Activated CD4-positive, alpha-beta T cell treated with anti-CD3 and anti-CD28 coated beads, Interleukin-2, amount 50 U/mL, for 24 hours (primary cell): ENCODE measurements at places on chromosomes 5 and 9.

DNA sequence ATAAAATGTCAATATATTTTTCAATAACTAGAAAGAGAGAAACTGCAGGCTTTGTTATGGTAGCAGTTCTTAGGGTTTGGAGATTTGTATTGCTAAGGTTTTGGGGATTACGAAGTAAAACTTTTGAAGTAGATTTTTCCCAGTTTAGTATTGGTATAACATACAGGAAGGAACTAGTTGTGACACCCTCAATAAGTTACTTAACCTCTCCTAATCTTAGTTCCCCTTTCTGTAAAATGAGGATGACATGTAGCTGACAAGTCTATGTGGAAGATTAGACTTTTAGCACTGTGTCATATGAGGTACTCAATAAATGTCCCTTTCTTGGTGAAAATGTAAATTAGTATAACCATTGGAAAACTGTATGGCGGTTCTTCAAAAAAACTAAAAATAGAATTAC, 73.4 kb upstream of the ATG10 start:
- DNase-seq: no peak

- no peak for DNase-seq
Observed at GRCh38 chr9:111891910-111892499, 4.6 kb upstream of the UGCG start.

DNA sequence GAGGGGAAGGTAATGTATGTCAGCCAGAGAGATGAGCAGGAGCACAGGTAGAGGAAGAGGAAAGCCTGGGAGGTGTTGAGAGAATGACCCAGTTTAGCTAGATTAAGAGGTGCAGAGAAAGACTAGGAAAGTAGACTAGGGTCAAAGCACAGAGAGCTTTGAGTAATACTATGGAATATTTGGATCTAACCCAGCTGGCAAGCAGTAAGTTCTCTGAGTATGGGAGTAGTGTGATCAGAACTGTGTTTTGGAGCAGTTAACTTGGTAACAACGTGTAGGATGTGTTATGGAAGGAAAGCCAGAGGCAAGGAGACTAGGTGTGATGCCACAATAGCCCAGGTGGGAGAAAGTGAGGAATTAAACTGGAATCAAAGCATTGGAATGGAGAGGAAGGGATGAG, 84.9 kb upstream of the PTGER4 start:
- DNase-seq: no peak

DNA sequence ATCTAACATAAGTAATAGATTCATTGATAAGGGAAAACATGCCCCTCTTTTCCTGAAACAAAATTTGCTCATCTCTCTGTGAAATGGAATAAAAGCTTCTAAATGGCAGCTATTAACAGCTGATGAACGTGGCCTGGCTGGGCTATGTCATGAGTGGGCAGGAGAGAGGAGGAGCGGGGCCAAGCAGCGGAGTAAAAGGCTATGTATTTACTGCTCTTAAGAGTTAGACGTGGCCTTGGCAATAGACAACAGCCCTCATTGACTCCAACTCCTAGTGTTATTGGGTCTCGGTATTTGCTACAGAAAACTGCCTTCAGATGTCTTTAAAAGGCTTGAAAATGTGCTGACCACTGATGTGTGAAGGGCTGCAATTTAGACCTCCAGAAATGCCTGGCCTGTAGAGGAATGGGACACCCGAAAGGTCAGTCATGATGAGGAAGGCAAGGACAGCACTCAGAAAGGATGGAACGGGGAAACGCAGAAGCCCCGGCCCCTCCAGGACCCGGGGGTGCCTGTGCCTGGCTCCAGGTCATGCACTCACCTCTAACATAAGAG, 116.8 kb downstream of the PDZD2 start:
- DNase-seq: no peak

GRCh38 chr9:109329638-109330258, 8.9 kb upstream of the EPB41L4B start:
- no peak for DNase-seq

DNA sequence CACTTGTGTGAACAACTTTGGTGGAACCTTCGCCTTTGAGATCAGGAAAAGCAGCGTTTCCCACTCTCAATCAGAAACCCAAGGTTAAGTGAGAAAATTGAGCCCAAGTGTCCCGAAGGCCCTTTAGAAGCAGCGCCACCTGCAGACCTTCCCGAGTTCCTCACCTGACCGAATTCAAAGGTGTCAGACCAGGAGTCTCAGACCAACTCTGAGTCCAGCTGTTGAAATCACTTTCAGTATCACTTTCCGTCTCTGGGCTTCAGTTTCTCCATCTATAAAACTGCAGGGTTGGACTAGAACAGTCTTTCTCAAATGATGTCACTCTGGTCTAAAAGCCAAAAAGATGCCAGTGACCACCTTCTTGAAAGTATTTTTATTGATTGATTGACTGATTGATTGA, 31.7 kb upstream of the GRHPR start:
- no peak for DNase-seq

DNA sequence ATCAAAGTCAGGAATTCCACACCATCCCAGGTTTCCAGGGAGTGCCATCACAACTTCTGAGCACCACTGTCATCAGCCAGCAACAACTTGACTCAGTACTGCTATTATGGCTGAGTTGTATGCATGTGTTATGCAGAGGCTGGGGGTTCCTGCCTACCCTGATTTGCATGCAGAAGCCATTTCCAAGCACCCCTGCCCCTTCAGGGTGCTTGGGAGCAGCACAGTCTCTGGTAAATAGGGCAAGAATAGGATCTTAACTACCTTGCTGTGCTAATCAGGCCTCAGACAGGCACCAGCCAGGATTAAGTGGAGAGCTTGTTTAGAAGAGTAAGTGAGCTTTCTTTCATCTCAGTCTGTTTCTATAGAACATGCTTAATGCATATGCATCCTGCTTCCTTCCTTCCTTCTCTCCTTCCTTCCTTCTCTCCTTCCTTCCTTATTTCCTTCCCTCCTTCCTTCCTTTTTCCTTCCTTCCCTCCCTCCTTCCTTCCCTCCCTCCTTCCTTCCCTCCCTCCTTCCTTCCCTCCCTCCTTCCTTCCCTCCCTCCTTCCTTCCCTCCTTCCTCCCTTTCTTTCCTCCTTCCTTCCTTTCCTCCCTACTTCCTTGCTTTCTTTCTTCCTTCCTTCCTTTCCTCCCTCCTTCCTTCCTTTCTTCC, 175.7 kb downstream of the FRMD3 start:
- DNase-seq: no peak

GRCh38 chr9:104868687-104869404, 59.1 kb downstream of the ABCA1 start:
- no peak for DNase-seq

- DNase-seq: peak; percentile 22
Observed at GRCh38 chr9:129175825-129176633, 2.0 kb downstream of the IER5L start.

- DNase-seq: no peak
Observed at GRCh38 chr5:133708331-133708850, 96.0 kb upstream of the FSTL4 start.

GRCh38 chr5:104247260-104247659, 684.7 kb upstream of the NUDT12 start:
- DNase-seq: no peak

GRCh38 chr9:3721096-3721495, 195.3 kb upstream of the RFX3 start:
- no peak for DNase-seq

DNA sequence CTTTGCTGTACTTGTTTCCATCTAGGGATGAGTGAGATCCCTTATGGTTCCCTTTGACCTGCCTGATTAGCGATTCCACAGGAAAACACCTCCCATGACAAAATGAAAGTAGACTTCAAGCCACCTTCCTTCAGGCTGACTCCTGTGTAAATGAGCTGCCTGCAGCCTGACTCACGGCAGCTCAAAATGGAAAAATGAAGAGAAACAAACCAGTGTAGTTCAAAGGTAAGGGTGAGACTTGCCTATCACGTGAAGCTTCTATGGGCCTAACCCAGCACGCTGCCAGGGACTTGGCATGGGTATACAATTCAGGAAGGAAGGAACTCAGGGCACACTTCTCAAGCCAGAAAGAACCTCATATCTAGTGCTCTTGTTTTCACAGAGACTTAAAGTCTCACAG, 110.1 kb upstream of the LRRTM2 start:
- no peak for DNase-seq

DNA sequence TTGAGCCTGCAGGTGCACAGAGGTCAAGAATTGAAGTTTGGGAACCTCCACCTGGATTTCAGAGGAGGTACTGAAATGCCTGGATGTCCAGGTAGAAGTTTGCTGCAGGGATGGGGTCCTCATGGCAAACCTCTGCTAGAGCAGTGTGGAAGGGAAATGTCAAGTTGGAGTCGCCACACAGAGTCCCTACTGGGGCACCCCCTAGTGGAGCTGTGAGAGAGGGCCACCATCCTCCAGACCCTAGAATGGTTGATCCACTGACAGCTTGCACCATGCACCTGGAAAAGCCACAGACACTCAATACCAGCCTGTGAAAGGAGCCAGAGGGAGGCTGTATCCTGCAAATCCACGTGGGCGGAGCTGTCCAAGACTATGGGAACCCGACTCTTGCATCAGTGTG, 78.0 kb downstream of the GABRA1 start:
- DNase-seq: no peak

GRCh38 chr9:122164286-122164685, 4.6 kb downstream of the MORN5 start:
- DNase-seq: no peak

DNA sequence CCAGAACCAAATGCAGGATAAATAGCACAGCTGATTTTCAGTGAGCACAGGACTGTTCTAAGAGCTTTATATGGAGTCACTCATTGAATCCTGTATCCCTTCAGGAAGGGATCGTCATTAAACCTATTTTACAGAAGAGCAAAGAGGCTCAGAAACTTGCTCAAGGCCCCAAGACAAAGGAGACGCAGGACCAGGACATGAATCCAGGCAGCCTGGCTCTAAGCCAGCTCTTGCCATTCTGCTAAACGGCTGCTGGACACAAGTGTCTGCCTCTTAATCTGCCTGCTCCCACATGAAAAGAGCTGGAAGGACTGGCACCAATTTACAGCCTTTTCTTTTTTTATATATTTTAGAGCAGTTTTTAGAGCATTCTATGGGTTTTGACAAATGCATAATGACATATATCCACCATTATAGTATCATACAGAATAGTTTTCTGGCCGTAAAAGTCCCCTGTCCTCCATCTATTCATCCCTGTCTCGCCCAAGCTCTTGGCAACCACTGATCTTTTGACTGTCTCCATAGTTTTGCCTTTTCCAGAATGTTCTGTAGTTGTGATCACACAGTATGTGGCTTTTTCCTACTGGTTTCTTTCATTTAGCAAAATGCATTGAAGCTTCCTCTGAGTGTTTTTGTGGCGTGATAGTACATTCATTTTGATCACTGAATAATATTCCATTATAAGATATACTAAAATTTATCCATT, 37.5 kb downstream of the RETREG1 start:
- no peak for DNase-seq

DNA sequence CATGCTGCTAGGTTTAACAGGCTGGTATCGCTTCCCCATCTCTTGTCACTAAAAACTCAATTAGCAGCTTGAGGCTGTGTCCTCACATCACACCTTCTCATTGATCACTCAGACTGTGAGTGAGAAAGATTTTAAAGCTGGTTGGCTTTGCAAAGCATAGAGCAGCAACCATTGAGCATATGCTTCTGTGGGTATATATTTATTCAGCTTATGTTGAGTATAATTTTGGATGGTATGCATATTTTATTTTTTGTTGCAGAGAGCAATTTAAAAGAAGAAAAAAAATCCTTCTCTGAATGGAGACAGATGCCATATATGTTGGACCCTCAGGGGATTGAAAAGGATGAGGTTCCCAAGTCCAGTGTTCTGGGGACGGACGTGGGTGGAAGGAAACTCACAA, 162.6 kb downstream of the TRIM32 start:
- DNase-seq: no peak
